ENCODE measurements at places on chromosomes 12 and 14.

DNA sequence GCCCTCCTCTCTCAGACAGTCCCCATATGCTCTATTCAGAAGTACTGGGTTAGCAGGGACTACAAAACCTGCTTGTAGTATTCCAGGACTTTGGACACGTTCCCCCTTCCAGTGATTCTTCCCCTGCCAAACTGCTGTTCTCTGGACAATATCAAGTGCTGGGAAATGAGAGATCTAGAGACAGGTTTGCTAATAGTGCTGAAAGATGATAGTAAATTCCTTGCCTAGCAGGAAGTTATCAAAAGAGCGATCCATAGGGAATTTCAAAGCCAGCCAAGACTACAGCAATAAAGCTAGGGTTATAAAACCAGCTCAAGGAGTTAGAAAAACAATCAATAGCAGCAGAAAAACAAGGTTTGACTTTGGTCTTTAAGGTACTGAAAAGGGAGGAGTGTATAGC, 15.2 kb downstream of the SLC7A8 start:
- DNase-seq = no peak

DNA sequence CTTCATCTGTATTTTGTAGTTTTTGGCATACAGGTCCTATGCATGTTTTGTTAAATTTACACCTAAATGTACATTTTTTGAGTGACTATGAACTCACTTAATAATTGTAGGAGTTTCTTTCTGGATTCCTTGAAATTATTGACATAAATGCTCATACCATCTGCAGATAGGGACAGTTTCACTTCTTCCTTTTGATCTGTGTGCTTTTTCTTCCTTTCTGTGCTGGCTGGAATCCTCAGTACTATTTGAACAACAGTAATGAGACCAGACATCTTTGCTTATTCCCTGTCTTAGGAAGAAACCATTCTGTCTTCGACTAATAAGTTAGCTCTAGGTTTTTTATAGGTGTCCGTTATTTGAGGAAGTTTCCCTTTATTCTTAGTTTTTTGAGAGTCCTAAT, 110.3 kb downstream of the ADGRD1 start:
- DNase-seq = no peak

GRCh38 chr12:32493282-32493681, 93.9 kb downstream of the FGD4 start:
- DNase-seq = no peak

DNA sequence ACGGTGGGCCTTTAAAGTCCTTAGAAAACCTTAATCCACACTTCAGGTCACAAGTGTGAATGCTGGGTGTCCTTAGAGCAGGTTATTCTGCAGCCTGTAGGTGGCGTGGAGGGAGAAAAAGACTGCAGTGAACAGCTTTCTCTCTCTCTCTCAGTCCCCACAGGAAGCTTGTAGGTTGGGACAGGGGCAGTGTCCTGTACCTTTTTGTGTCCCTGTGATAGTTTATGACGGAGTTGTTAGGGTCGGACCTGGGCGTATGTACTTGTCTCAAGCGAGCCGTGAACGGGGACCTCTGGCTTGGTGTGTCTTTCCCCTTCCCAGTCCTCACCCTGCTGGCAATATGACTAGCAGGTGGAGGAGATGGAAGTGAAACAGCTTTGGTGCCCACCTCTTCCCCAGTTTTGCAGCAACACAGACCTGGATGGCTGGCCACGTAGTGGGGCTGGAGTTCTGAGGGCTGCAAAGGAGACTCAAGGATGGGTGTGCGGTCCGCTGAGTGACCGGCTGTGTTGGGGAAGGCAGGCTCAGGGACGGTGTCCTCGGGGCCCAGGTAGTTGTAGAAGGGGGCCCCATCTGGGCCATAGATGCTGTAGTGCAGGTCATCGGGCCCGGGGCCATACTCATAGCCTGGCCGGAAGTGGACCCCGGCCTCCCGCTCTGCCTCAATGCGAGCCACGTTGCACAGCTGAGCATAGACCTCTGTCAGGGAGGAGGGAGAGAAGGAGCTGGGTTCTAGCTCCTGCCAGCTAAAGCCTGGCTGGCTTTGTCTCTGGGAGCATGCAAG, 8.9 kb downstream of the ISCA2 start:
- no peak for DNase-seq

DNA sequence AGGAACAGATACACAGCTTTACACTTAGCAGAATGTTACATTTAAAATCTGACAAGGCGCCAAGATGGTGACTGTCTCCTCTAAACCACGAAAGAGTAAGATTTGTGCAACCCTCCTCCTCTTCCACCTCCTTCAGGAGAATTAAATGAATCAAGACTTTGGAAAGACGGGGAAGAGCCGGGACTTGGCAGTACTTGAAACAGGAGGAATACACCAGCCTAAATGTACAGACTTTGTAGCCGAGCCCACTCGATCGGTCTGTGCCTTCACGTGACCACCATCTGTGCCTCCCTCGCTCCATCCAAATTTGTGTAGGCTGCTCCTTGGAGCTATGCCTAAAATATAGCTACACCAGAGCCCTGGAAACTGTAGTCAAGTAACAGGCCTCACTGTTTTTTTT, 38.3 kb downstream of the SSPN start:
- DNase-seq = peak; percentile 91

GRCh38 chr14:33805593-33805992, 145.3 kb downstream of the EGLN3 start:
- no peak for DNase-seq

GRCh38 chr12:29844667-29845066, 60.9 kb upstream of the TMTC1 start:
- DNase-seq = no peak

- no peak for DNase-seq
These were observed 316.4 kb downstream of the ZFP36L1 start for GRCh38 chr14:68476212-68477109.
